ENCODE measurements at places on chromosomes 11 and 22. TPM values are rescaled to one million over a fixed set of nuclear protein-coding genes. Genes with fewer than 3 reads are reported as not detected.

- no peaks in the 10 kb centered on the region for H3K36me3 ChIP-seq
- no peak overlapping the region for H3K27ac ChIP-seq
- H3K4me3 ChIP-seq: no peak overlapping the region
Measured at GRCh38 chr22:49659924-49660315, 167.8 kb downstream of the BRD1 start.

DNA sequence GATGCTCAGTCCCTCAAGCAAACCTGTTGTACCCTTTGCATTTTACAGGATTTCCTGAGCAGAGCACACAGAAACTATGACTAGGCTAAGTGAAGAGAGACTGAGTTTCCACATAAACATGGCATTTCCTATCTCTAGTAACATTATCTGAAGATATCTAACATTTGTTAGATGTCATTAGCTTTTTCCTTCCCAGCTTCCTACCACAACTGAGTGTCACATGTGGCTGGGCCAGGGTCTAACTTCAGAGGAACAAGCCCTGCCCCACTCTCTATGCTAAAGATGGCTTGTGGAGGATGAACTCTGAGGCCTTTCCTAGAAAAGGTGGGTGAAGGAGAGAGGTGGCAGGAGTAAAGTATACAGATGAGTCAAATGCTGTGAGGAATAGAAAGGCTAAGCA is 16.5 kb downstream of the C22orf42 start:
- H3K27me3 ChIP-seq: no peaks in the 10 kb centered on the region
- no peak overlapping the region for H3K4me3 ChIP-seq
- H3K36me3 ChIP-seq: no peaks in the 10 kb centered on the region
- no peaks in the 10 kb centered on the region for H3K4me1 ChIP-seq
- no peak overlapping the region for H3K27ac ChIP-seq

DNA sequence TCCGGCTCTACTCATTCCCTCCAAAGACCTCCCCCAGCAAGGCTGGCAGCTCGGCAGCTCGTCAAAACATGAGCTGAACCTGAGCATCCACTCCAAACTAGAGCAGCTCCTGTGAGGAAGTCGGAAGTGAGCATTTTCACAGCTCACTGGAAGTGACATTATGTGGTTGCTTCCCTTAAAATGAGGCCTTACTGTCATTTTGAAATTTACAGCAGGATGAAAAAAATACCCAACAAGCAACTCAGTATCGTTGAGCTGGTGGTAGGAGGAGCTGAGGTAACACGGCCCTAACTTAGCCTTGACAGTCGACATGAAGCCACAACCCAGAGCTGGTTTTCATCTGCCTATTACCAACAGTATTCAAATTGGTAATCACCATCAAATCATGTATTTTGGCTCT is 38.0 kb upstream of the ARFGAP3 start:
- H3K27me3 ChIP-seq: no peaks in the 10 kb centered on the region
- DNase-seq: no peak
- peaks cover 6% of the 10 kb centered on the region for H3K4me1 ChIP-seq
- no peak overlapping the region for H3K27ac ChIP-seq
- peaks cover 31% of the 10 kb centered on the region for H3K36me3 ChIP-seq

DNA sequence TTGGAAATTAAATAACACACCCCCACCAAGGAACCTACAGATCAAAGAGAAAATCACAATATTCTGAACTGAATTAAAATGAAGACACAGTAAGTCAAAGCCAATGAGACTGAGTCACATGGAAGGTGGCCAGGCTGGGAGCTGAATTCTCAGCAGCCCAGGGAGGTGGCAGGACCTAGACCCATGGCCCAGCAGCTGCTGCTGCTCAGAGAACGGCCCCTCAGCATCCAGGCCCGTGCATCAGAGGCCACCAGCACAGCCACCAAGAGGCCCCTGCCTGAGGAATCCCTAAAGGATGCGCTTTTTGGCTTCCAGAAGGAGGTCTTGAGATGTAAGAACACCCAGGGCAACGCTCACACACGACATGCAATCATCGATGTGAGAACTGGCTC is 35.0 kb downstream of the TBX1 start:
- no peak overlapping the region for H3K4me3 ChIP-seq
- peaks cover 33% of the 10 kb centered on the region for H3K36me3 ChIP-seq

GRCh38 chr11:62601122-62601371 is 618 bp downstream of the MTA2 start:
- peaks cover 42% of the 10 kb centered on the region for H3K36me3 ChIP-seq
- no peak for DNase-seq
- H3K4me3 ChIP-seq: peak overlapping the region; percentile 70
- no peaks in the 10 kb centered on the region for H3K27me3 ChIP-seq

DNA sequence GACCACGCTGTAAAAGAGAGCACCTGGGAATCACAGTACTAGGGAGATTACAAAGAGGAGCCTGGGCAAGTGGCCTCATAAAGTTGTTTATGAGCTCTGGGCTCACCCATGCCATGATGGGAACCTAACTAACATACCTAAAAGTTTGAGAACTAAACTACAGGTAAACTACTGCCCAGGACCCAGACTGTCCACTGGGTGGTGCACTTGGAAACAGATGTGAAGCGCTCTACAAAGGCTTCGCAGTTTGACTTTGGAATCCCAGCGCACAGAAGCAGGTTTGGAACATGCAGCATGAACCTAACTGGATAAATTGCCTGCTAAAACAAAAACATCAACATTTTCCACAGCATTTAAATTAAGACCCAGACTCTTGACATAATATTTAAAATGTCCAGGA is 418.6 kb downstream of the FAM181B start:
- H3K4me1 ChIP-seq: no peaks in the 10 kb centered on the region
- no peaks in the 10 kb centered on the region for H3K27me3 ChIP-seq
- no peak overlapping the region for H3K27ac ChIP-seq
- peak; percentile 18 for DNase-seq
- no peaks in the 10 kb centered on the region for H3K36me3 ChIP-seq

GRCh38 chr22:17675584-17675983 is 37.0 kb downstream of the BCL2L13 start:
- H3K27me3 ChIP-seq: no peaks in the 10 kb centered on the region
- no peak overlapping the region for H3K4me3 ChIP-seq
- no peaks in the 10 kb centered on the region for H3K36me3 ChIP-seq
- DNase-seq: no peak
- no peak overlapping the region for H3K27ac ChIP-seq

DNA sequence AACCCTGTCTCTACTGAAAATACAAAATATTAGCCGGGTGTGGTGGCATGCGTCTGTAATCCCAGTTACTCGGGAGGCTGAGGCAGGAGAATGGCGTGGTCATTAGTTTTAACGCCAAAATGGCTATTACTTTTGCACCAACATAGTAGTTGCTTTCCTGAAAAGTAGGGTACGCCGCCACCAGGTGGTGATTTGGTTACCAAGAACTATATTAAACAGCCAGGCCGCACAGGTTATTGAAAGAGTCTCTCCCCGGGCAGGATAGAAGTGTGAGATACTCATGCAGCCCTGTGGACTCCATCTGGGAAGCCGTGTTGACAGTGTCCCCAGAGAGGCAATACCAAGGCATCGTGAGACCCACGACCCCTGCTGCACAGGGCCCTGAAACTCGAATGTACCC is 24.6 kb upstream of the LRRC32 start:
- H3K36me3 ChIP-seq: no peaks in the 10 kb centered on the region
- no peak overlapping the region for H3K4me3 ChIP-seq
- peaks cover 3% of the 10 kb centered on the region for H3K4me1 ChIP-seq

- H3K4me3 ChIP-seq: no peak overlapping the region
- DNase-seq: no peak
- no peaks in the 10 kb centered on the region for H3K4me1 ChIP-seq
- no peak overlapping the region for H3K27ac ChIP-seq
- no peaks in the 10 kb centered on the region for H3K36me3 ChIP-seq
Measured at GRCh38 chr22:47780281-47780875, 1017.9 kb downstream of the TBC1D22A start.

GRCh38 chr11:21316591-21316990 is 647.2 kb downstream of the NELL1 start:
- DNase-seq: no peak
- no peaks in the 10 kb centered on the region for H3K4me1 ChIP-seq
- no peak overlapping the region for H3K4me3 ChIP-seq
- H3K27me3 ChIP-seq: no peaks in the 10 kb centered on the region
- no peaks in the 10 kb centered on the region for H3K36me3 ChIP-seq
- H3K27ac ChIP-seq: no peak overlapping the region

GRCh38 chr11:126328444-126328843 is 24.6 kb downstream of the DCPS start:
- no peaks in the 10 kb centered on the region for H3K27me3 ChIP-seq
- no peak overlapping the region for H3K4me3 ChIP-seq
- DNase-seq: no peak
- peaks cover 13% of the 10 kb centered on the region for H3K4me1 ChIP-seq

DNA sequence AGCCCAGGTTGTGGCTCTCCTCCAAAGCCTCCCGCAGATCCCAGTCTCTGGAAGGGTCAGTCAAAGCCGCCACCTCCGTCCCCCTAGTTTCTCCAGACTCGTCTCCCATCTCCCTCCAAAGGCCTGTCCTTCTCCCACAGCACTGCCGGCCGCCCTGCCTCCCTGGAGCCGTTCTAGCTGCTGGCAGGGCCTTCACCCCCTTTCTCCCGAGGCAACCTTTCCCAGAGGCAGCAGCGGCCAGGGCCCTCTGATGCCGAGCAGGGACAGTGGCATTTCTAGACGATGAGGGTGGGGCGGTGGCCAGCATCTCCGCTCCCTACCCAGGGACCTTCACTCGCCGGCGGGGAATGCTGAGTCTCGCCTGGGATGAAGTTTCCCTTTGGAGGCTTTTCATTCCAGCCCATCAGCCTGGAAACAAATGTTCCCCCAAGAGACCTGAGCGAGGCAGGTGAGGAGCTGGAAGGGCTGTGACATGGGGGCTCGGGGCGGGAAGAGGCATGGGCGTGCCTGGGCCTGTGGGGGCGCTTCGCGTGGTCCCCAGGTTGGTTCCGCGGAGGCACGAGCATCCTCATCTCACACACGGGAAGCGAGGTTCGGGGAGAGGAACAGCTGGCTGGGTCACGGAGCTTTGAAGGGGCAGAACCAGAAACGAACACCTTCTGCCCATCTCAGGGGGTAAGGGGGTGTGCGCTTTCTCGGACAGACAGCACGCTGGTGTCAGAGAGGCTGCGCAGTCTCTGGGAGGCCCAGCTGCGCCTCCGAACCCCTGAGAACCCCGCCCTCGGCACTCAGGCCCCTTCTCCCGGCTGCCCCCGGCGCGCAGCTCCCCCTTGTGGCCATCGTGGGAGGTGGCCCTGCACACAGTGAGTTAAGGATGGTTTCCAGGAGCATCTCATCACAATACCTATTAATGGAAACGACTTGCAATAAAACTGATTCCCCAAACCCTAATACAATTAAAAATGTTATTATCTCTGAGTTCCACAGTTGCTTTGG is 18.1 kb upstream of the KLHL35 start:
- H3K36me3 ChIP-seq: peaks cover 14% of the 10 kb centered on the region
- peaks cover 31% of the 10 kb centered on the region for H3K4me1 ChIP-seq
- DNase-seq: no peak
- H3K27me3 ChIP-seq: peaks cover 8% of the 10 kb centered on the region
- no peak overlapping the region for H3K27ac ChIP-seq
- no peak overlapping the region for H3K4me3 ChIP-seq

DNA sequence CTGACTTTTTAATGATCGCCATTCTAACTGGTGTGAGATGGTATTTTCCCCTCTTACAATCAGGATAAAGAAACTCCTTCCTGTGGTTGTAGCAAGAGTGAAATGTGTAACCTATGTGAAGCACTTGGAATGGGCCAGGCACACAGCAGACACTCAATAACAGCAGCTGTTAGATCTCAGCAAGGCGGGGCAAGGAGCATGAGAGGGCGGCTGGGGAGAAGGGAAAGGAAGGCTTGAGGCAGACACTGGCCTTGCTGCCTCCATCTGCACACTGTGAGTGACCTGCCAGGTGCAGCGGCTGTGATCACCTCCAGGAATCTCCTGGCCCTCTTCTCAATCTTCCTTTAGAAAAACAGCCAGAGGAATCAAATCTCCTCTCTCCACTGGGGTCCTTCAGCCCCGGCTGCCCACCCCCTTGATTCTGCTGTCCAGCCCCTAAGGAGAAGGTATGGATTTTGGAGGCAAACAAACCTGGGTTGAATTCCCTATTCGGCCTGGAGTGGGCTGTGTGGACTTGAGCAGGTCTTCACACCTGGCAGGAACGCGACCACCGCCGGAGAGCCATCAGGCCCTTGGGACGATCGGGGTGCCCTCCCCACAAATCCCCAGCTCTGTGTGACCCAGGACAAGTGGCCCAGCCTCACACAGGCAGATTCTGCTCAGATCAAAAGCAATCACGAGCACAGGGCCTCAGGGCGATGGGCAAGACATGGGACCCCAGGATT is 49.0 kb downstream of the RPUSD4 start:
- peaks cover 31% of the 10 kb centered on the region for H3K27me3 ChIP-seq
- H3K27ac ChIP-seq: no peak overlapping the region
- H3K36me3 ChIP-seq: no peaks in the 10 kb centered on the region
- no peak for DNase-seq
- no peak overlapping the region for H3K4me3 ChIP-seq

DNA sequence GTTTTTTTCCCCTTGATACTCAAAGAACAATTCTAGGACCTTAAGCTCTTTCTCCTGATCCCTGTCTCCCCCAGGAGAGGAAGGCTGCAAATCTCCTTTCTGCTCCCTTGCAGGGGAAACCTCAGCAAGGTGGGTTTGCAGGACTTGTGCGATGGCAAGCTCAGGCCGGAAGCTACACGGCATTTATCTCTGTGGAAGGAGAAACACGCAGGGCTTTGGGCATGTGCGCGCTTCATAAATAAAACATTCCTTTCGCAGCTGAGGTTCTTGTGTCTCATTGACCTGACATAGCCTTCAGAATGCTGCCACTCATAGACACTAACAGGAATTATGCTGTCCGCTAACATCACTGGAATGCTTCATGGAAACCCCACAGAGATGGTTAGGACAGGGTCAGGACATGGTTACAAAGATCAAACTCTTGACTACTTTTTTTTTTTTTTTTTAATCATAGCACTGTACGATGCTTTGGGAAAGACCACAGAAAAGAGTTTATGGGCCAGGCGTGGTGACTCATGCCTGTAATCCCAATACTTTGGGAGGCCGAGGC is 42.6 kb downstream of the SLN start:
- H3K36me3 ChIP-seq: no peaks in the 10 kb centered on the region
- no peak overlapping the region for H3K4me3 ChIP-seq
- H3K27ac ChIP-seq: no peak overlapping the region
- no peaks in the 10 kb centered on the region for H3K4me1 ChIP-seq
- H3K27me3 ChIP-seq: no peaks in the 10 kb centered on the region

GRCh38 chr22:46453829-46454503 is 83.5 kb downstream of the CELSR1 start:
- H3K36me3 ChIP-seq: peaks cover 15% of the 10 kb centered on the region
- no peak for DNase-seq
- peaks cover 43% of the 10 kb centered on the region for H3K4me1 ChIP-seq

DNA sequence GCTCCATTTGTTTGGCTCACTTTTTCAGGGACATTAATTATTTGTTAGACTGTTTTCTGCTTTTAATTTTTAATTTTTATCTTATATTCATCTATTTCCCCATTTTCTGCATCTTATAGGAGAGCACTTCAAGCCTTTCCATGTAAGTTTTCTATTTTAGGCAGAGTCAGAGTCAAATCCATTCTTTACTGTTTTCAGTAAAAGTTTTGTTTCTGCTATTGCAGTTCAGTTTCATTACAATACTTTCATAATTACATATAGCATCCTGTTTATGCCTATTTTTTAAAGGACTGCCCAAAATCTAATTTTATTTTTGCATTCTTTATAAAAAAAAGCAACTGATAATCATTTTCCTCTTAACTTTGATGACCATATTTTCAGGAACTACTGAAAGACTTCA is 3.8 kb upstream of the OR10A5 start:
- no peaks in the 10 kb centered on the region for H3K4me1 ChIP-seq
- no peaks in the 10 kb centered on the region for H3K36me3 ChIP-seq
- no peaks in the 10 kb centered on the region for H3K27me3 ChIP-seq
- DNase-seq: no peak
- H3K27ac ChIP-seq: no peak overlapping the region

TMEM191B gene
- total RNA-seq: 3.4 TPM

BRSK2 gene
- total RNA-seq: 18.7 TPM

NUCB2 gene
- 159 TPM for total RNA-seq

LRRN4CL gene
- total RNA-seq: 3.2 TPM

CHRM1 gene
- 0.89 TPM for total RNA-seq
